ENCODE measurements at places on chromosomes 4 and X.
A peak's percentile ranks its signal among the peaks of the same experiment; 100 is the strongest.

GRCh38 chr4:136002316-136002715, 1530.0 kb downstream of the PCDH18 start:
- no peak for DNase-seq

DNA sequence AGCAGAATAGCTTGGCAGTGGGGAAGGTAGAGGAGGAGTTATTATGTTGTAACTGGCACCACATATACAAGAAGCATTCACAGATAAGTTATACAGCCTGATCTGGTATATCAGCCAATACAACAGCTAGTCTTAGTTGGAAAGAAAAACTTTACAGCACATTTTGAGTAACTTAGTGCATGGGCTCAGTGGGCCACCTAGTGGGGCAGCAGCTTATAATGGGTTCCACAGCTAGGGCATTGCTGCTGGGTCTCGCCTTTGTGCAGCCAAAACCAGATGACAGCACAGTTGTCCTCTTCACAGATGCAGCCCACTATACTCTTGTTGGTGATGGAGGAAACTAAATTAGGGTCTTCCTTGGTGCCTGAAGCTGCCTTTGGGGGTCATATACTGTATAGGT, 448.1 kb upstream of the RASGEF1B start:
- DNase-seq = no peak

DNA sequence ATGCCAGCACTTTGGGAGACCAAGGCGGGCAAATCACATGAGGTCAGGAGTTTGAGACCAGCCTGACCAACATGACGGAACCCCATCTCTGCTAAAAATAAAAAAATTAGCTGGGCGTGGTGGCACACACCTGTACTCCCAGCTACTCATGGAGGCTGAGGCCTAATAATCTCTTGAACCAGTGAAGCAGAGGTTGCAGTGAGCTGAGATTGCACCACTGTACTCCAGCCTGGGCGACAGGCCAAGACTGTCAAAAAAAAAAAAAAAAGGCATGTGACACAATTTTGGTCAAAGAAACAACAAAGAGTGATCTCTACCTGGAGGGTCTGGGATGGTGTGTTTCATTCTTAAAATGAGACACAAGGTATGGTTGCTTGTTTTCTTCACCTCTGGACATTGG, 188.2 kb upstream of the HS3ST1 start:
- no peak for DNase-seq

- no peak for DNase-seq
Measured at GRCh38 chr4:2663275-2663674, 92.9 kb downstream of the TNIP2 start.

DNA sequence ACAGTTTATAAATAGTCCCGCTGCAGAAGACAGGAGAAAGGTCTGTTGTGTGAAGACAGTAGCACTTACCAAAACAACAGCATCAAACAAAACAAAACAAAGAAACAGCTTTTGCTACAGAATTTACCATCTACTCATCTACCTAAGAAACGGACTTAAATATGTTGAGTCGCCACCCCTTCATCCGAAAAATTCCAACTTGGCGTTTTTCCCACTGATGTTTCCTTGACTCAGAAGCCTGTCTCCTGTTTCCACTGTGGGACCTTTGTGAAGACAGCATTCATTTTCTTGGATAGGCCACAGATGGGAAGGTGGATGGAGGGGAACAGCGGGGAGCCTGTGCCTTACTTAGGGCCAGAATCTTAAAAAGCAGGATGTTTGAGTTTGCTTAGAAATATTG, 1.3 kb upstream of the ITM2A start:
- DNase-seq = no peak

DNA sequence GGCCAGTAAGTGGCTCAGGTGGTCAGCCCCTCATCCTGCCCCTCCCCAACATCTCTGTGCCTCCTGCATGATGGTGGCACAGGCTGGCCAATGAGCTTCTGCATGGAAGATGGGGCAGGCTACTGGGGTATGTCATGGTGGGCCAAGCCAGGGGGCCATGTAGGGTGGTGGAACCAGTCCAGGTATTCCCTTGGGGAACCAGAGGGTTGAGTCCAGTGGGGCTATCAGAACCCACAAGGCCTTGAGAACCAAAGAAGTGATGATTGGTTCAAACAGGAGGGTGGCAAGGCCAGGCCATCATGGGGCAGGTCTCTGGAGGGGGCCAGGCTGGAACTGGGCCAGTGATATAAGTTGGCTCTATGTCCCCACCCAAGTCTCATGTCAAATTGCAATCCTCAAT, 18.8 kb upstream of the PPP2R2C start:
- no peak for DNase-seq

DNA sequence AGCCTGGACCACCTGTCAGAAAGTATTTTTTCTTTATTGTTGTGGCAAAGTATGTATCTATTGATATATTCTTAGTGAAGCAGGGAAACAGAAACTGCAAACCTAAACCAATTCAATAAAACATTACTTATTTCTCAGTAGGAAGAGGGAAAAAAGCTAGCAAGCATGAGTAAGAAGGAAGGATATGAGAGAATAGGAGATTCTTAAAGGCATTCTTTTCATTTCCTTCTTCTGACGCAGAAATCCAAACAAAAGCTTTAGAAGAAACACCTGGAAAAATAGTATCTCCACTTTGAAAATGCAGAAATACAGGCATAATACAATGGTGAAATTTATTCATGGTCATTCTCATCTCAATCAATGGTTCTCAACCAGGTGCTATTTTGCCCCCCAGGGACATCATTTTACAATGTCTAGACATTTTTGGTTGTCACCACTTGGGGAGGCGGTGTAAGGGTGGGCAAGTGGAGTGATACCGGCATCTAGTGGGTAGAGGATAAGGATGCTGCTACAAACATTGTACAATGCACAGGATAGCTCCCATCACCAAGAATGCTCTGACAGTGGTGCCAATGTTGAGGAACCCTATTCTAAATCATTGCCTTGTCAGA, 21.7 kb upstream of the ATXN3L start:
- DNase-seq = no peak

- no peak for DNase-seq
Measured at GRCh38 chr4:15374656-15375055, 53.2 kb upstream of the C1QTNF7 start.

DNA sequence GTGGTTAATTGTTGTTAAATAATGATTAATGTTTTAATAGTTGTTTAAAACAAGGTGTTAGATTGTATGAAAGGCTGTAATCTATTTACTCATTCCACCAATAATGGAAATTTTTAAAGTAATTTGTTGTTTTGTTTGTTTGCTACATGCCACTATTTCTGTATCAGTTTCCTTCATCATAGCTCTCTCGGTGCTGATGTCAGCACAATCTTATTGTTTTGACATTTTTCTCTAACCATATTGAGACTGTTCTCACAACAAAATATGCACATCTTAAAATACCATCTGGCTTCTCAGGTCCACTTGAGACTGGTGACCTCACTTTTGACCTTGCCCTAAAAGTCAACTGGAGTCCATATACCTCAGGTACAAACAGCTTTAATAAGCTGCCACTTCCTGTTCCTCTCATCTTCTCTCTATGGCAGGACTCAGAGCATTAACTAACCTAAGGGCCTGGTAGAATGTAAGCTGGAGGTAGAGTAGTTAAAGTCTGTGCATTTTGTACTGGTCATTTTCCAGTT, 1.0 kb upstream of the GUCY1B1 start:
- DNase-seq = no peak

DNA sequence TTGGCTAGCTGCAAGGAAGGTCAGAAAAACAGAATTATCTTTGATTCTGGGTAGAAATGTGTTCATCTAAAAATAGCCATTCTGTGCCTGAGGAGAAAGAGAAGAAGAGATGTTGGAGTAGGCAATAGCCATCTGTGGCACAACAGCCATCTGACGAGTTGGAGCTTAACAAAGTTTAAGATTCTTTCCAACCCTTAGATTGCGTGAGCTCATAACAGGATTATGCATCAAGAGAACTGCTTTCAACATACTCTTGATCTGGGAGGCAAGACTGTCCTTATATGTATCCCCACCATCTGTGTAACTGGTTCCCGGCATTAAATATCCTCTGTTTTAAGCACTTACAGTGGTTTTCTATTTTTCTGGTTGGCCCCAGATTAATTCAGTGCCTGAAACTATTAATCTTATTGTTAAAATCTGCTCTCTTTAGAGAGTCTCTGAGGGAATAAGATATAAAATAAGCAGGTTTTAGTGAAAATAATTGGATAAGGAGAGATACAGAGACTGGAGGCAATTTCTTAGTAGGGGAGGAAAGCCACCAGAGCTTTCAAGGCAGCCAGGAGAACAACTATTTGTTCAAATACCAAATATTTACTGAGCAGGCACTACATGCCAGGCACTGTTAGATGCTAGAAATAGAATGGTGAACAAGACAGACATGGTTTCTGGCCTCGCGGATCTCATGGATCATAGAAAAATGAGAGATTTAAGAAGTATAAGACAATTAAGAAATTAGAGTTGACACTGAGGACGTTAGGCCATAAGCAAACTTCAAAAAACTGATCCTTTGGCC, 398.0 kb downstream of the SMARCA1 start:
- no peak for DNase-seq

- DNase-seq = no peak
Measured at GRCh38 chrX:74493806-74494205, 72.5 kb downstream of the SLC16A2 start.

DNA sequence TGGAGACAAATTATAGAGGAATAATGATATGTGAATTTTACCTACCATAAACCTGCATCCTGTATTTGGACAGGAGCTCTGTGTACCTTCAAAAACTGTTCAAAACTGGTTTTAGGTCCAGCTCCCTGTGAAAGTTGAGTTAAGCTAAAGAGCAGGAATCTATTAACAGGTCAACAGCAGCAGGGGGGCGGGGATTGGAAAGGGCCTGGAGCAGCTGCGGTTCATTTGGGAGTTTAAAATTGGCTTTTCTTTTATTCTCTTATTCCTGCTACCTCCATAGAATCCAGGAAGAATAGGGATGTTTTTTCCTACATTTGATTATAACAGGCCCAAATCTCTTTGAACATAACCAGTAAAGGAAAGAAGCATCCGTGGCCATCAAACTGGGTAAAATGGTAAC, 23.8 kb downstream of the SHROOM3 start:
- DNase-seq = peak; percentile 51

DNA sequence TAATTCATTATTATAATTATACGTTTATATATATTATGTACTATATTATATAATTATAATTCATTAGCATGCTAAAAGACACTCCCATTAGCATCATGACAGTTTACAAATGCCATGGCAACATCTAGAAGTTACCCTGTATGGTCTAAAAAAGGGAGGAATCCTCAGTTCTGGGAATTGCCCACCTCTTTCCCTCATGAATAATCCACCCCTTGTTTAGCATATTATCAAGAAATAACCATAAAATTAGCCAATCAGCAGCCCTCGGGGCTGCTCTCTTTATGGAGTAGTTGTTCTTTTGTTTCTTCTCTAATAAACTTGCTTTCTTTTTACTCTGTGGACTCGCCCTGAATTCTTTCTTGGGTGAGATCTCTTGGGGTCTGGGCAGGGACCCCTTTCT, 42.8 kb upstream of the SLC10A7 start:
- DNase-seq = no peak

DNA sequence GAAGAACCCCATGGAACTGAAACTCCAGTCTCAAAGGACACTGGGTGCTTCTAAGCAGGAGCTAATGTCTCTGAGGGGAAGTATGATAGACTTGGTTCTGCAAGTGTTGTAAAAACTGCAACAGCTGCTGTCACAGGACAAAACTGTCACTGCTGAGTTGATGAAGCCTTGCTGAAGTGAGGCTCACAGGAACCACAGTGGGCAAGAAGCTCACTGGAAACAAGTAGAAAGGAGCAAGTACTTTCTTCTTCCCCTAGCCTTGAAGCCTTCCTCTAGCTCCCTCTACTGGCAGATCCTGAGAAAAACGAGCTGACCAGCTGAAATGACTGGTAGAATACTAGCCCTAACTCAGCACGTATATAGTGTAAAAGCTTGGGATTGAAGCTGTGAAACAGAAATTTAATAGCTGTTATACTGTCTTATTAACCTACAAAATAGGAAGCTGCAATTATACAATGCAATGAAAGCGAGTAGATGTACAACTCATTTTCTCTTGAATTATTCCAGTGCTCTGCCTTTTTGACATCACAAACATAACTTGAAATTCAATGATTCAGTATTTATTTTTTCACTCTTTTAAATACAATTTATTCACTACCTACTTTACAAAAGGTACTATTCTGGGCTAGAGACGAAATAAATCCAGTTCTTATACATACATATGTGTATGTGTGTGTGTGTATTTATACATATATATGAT, 91.4 kb downstream of the GABRB1 start:
- DNase-seq = peak; percentile 73

DNA sequence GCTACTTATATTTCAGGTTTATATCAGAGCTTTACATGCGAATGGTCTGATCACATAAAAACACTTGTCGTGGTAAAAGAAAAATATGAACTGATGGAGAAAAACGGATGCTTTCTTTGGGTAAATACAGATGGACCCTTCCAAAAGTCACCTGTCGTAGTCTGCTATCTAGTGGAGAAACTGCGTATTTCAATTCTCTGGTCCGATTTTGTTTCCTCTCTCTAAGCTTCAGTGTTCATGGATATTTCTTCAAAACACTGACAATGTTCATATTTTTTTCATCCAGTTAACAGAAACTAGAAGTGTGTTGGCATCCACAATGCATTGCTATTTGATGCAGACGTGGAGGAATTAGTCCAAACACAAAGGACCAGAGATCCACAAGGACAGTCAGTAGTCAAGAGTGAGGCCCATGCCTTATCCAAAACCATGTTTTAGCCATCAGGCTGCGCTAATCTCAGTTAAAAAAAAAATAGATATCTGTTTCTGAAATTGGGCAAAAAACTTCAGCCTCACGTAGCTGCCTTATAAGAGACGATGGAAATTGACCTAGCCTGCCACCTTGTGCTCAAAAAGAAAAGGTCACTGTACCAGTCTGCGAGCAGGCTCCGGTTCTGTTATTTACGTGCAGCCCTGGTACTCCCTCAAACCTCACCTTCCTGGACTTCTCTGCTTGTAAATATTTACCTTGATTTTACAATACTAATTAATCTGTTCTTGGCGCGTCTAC, 16.0 kb downstream of the MEPE start:
- DNase-seq = peak; percentile 51

GRCh38 chrX:96861661-96862060, 22.0 kb upstream of the RPA4 start:
- no peak for DNase-seq

DNA sequence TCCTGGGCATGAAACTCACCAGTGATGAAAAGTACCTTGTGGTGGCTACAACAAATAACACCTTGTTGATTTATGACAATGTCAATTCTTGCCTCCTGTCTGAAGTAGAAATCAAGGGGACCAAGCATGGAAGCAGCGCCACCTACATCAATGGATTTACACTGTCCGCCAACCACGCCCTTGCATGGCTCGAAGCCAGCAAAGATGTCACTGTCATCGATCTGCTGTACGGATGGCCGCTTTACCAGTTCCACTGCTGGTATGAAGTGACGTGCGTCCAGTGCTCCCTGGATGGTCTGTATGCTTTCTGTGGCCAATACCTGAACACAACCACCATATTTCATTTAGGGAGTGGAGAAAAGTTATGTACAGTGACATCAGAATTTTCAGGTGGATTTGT, 200.5 kb downstream of the NWD2 start:
- DNase-seq = no peak

All from urothelium cell line (cell line).